Dermis blood vessel endothelial cell (primary cell): ENCODE measurements at places on chromosomes 2 and 18. TPM values are rescaled to one million over a fixed set of nuclear protein-coding genes. Genes with fewer than 3 reads are reported as not detected.
A peak's percentile ranks its signal among the peaks of the same experiment; 100 is the strongest.

The RTP5 gene
- not detected in 2 replicates for total RNA-seq

The SIX3 gene
- total RNA-seq, result not detected in 2 replicates

The CROCC2 gene
- not detected in 2 replicates for total RNA-seq

The ATP9B gene
- total RNA-seq, result 26.9 and 27.4 TPM in 2 replicates

The ACTG2 gene
- total RNA-seq, result 0.05 TPM in 1 of 2 replicates, not detected in the other

The ASAP2 gene
- total RNA-seq, result 58.0 and 59.6 TPM in 2 replicates

The ALPG gene
- 0.05 TPM in 1 of 2 replicates, not detected in the other for total RNA-seq

DNA sequence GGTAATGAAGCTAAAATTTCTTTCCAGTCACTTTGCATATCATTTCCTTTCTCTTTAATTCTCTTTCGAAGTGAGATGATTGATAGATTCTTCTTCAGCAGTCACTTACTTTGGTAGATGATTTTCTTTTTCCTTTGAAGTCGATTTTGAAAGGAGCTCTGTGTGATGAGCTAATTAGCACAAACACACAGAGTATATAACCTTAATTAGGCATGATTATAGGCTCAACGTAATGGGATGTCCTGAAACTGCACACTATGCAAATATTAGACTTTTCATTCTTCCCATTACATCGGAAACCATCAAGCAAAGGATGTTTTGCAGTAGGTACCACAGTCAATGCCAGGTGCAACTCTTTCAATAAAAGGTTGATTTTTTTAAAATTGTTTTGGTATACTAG lies 6.4 kb upstream of the CTLA4 start:
- DNase-seq, result no peak

GRCh38 chr2:229376866-229377265 lies 105.8 kb upstream of the PID1 start:
- no peak for DNase-seq

DNA sequence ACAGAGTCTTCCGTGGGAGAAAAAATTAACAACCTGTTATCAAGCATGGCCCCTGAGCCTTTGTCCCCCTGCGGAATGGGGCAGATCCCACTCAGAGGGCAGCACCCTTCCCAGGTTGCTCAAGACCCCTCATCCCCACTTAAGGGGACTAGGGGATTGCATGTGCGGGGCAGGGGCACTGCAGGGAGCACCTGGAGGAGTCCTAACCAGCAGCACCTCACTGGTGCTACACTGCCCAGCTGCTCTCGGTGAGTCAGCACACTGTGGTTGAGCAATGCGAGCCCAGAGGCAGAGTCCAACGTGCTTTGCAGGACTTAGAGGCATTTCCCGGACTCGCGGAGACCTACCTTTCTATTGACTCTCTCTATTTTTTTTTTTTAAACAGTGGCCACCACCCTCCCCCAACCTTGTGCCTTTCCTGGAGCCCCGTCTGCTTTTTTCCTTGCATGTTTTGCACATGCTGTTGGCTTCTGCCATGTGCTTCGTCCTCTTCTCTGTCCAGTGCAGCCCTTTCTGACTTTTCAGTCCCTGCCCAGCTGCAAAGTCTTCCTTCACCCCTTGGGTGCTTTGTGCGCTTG lies 74.0 kb downstream of the IL1R2 start:
- DNase-seq, result no peak

DNA sequence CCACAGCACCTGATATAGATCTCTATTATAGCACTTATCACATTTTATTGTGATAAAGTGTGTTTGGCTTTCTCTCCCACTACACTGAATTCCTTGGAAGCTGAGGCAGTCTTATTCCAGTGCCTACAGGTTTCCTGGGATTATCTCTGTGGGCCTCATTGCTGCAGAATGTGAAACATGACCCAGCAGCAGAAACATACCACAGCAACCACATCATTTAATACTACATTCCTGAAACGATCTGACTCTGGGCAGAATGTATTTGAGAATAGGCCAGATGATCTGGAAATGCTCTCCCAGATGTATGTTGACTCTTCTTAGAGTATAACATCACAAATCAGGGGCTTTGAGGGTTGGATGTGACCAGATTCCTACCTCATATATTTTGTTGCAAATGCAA lies 323.5 kb upstream of the TANK start:
- no peak for DNase-seq

DNA sequence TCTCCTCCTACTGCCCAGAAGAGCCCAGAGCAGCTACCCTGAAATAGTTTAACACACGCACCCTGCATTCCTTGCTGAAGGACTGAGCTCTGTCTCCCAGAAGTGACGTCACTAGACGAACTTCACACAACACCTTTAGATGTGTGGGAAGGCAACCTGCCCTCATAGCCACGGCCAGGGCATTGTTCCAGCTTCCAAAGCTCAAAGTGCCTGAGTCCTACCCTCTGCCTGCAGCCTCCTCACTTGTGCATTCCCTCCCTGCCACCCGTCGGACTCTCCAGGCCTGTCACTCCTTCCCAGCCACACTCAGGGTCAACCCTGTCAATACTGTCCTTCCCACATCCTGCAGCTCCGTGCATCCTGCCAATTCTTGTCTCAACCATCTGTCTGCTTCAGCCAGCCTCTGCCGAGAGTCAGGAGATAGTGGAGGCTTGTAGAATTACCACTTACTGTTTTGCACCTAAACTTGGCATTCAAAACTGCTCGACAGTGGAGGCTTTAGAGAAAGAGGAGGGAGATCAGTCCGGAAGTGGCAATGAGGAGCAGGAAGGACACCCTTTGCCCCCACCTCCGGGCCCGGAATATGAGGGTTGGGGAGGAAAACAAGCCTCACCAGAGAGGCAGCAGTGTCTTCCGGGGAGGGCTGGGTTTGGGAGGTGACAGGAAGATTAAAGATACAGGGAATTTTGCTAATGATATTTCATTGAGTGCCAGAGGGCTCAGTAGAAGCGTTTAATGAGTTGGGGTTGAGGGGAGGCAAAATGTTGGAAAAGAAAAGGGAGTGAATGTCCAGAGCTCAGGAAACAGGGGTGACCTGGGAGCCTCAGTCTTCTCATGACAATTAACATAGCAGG lies 72.3 kb upstream of the ATG16L1 start:
- DNase-seq, result peak; percentile 5

- no peak for DNase-seq
These were observed 48.3 kb upstream of the CCDC68 start for GRCh38 chr18:55007602-55008001.

DNA sequence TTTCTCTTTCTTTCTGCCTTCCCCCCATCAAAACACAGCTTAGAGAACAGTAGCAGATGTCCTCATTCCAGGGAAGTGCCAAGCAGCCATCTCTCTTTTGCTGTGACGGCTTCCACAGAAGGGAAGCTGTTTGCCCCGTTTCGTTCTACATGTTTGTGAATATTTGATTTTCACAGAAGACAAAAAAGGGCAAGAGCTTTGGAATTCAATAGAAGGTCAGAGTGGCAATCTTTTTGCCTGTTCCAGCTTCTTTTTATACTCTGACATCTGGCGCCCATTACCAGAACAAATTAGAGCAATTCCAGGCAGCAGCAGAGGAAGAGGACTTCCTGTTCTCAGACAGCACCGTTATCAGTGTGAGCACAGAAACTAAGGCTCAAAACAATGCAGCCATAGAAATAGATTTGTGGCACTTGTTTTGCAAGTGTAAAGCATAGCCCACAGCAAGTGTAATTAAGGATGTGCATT lies 79.0 kb upstream of the CDH19 start:
- DNase-seq, result peak; percentile 26

GRCh38 chr2:211404098-211404497 lies 847.7 kb downstream of the CPS1 start:
- no peak for DNase-seq

- no peak for DNase-seq
These were observed 23.8 kb downstream of the FHL2 start for GRCh38 chr2:105375001-105375561.

DNA sequence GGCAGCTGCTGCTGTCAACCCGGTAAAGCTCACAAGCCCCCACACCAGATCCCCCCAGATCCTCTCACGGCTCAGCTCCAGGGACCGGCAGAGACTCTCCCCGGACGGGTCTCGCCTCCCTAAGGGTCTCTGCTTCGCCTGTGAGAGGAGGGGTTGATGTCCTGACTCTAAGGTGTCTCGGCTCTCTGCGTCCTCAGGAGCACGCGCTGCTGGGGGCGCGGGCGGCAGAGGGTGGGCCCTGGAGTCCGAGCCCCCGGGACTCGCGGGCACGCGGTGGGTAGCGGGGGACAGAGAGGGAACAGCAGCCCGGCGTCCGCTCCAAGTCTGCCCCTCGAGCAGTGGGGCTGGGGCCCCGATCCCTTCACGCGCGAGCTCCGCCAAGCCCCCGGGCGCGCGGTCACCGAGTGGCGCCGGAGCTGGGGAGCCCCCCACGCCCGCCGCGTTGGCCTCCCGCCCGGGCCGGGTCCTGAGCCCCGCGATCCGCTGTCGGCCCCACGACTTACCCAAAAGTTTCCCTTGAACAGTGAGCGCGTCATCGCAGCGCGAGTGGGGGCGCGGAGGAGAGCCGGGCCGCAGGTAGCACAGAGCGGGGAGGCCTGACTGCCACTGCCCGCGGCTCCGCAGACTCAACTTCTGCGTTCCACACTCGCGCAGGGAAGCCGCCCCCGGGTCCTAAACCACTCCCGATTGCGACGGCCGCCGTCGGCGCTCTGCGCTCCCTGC lies at the start of gene PSTPIP2:
TSS of gene PSTPIP2 (minus strand) at position 608 of the 723 bp plus-strand sequence. CDS start at position 536, 72 bp downstream.
- peak; percentile 62 for DNase-seq

DNA sequence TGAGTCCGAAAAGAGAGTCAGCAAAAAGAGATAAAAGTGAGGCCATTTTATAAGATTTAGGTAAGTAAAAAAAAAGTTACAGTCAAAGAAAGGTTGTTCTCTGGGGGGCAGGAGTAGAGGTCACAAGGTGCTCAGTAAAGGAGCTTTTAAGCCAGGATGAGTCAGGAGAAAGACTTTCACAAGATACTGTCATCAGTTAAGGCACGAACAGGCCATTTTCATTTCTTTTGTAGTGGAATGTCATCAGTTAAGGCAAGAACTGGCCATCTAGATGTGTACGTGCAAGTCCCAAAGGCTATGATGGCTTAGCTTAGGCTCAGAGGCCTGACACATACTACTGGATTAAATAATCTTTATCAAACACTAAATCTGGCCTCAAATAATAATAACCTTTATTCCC lies 1207.3 kb upstream of the FAM98A start:
- DNase-seq, result no peak

DNA sequence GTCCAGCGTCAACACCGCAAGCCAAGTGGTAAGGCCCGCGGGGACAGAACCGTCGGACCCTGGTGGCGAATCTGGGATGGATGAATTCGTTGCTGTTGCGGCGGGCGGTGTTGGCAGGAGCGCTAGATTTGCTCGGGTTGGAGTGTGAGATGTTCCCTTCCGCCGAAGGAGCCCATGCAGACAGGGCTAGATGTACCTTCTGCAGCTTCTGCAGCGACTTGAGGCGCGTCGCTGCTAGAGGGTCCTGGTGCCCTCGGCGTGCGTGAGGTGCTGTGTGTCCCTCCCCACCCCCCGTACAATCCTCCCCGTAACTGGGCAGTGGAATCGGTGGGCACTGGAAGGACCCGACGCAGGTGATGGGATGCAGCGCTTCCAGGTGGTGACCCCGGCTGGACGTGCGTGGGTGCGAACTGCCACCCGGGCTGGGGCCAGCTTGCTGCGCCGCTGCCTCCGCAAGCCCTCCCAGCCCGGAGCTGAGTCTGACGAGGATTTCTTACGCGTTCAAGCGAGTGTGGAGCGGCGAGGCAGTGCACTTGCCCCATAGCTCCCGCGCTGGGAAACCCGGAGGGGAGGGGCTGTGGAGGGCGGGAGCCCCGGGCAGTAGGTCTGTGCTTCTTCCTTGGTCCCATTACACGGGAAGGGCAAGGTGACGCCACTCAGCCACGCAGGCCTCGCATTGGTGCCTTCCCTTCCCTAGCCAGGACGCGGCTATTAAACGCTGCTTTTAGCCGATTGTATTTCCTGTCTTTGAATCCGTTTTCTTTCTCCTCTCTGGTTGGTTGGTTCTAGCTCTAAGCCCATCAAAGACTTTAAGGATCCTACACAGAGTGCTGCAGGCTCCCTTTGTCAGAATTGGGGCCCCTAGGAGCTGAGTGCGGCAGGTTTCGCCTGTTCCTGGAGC lies 34.2 kb downstream of the CHRNA1 start:
- peak; percentile 39 for DNase-seq

DNA sequence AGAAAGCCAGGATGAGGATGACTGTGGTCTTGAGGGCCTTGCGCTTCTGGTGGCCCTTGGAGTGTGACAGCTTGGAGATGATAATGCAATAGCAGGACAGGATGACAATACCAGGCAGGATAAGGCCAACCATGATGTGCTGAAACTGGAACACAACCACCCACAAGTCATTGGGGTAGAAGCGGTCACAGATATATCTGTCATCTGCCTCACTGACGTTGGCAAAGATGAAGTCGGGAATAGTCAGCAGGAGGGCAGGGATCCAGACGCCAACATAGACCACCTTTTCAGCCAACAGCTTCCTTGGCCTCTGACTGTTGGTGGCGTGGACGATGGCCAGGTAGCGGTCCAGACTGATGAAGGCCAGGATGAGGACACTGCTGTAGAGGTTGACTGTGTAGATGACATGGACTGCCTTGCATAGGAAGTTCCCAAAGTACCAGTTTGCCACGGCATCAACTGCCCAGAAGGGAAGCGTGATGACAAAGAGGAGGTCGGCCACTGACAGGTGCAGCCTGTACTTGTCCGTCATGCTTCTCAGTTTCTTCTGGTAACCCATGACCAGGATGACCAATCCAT lies 2.7 kb downstream of the CXCR4 start:
- DNase-seq, result no peak

DNA sequence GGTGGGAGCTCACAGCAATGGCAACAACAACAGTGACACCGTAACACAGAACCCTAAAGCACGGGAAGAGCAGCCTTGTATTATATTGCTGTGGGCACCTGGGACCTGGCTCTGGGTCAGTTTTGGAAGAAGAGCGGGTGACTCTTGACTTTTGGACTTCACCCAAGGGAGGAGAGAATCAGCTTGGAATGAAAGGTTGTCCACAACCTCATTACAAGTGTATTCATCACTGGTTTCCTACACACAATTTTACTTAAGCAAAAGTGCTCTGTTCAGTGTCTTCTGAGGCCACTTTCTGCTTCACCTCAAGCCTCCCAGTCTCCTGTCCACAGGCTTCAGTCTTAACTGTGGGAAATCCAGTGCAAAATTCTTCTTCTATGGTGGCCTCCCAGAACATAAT lies 263.8 kb downstream of the KCNE4 start:
- no peak for DNase-seq

DNA sequence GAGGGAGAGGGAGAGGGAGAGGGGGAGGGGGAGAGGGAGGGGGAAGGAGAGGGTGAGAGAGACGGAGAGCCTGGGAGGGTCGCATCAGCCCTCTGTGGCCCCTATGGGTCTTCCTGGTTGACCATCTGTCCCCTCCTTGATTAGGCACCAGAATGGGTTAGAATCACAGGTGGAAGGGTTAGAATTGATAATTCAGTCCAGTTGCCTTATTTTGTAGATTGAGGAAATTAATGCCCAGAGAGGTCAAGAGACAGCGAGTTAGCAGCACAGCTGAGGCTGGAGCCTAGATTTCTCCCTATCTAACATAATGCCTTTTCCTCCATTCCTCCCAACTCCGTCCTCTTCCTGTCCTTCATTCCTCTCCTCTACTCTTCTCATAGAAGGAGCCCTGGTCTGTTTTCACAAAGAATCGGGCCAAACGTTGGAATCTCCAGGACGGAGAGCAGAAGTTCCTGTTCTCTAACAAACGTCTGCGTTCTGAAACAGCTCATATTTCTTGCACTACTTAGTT lies 338 bp upstream of the THUMPD2 start:
- no peak for DNase-seq
